ENCODE measurements at places on chromosomes 4 and X.

GRCh38 chrX:54357414-54358377 is at the start of gene WNK3:
Gene WNK3 (minus strand): TSS chrX:54358046.
- DNase-seq = peak; percentile 88

DNA sequence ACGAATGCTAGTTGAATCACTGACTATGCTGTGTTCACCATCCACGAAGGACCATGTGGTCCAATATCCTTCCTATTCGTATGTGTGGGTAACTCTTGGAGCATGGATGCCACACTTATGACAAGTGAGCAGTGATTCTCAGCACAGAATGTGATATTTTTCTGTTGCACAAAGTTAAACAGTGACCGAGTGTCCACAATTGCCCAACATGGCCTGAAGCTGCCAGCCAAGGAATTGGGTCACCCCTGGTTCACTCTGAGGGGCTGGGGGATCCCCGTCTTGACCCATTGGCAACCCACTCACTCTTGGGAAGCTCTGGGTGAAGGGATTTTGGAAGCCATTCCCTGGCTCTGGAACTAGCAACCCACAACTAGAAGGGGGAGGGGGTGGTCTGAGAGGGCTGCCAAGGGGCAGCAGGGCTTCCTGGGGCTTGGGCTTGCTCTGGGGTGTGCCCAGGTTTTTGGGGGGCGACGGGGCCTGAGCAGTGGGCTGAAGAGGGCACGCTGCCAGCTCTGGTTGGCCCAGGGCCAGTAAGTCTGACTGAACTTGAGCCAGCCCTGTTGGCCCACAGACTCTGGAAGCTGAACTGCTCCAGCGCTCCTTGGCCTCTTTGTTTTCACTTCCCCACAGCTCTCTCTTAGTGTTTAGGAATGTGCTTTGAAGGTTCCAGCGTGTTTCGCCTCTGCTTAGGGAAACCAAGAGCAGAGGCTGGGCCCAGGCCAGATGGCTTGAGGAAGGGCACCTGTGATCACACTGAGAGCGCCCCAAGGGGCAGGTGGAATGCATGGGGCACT is 43.1 kb upstream of the BCOR start:
- DNase-seq = peak; percentile 40

DNA sequence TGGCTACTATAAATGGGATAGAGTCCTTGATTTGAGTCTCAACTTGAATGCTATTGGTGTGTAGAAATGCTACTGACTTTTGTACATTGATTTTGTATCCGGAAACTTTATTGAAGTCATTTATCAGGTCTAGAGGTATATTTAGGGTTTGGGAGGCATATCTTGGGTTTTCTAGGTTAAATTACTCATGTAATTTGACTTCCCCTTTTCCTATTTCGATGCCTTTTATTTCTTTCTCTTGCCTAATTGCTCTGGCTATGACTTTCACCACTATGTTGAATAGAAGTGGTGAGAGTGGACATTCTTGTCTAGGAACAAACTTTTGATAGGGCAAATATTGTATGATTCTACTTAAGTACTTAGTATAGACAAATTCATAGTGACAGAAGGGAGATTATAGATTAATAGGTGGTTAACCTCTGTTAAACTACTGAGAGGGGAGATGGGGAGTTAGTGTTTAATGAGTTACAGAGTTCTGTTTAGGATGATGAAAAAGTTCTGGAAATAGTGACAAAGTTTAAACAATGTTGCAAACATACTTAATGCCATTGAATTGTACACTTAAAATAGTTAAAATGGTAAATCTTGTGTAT is 22.8 kb upstream of the HSPA4L start:
- no peak for DNase-seq

DNA sequence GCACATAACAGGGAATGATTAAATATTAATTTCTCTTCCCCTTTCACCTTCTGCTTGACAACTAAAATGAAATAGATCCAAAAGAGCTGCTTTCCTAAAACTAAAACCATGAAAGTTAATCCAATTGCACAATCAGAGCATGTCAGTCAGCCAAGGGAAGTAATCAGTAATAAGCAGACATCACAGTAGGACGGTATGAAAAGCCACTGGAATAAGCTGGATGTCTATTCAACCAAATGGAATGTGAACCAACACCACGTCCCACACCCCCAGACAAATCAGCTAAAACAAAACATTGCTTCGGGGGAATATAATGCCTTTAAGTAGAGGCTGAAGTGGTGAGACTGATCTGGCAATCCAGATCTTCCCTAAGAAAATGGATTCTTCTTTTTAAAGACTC is 859.4 kb upstream of the FTHL17 start:
- DNase-seq = peak; percentile 2

GRCh38 chr4:182291597-182292270 is 48.5 kb downstream of the TENM3 start:
- DNase-seq = no peak

DNA sequence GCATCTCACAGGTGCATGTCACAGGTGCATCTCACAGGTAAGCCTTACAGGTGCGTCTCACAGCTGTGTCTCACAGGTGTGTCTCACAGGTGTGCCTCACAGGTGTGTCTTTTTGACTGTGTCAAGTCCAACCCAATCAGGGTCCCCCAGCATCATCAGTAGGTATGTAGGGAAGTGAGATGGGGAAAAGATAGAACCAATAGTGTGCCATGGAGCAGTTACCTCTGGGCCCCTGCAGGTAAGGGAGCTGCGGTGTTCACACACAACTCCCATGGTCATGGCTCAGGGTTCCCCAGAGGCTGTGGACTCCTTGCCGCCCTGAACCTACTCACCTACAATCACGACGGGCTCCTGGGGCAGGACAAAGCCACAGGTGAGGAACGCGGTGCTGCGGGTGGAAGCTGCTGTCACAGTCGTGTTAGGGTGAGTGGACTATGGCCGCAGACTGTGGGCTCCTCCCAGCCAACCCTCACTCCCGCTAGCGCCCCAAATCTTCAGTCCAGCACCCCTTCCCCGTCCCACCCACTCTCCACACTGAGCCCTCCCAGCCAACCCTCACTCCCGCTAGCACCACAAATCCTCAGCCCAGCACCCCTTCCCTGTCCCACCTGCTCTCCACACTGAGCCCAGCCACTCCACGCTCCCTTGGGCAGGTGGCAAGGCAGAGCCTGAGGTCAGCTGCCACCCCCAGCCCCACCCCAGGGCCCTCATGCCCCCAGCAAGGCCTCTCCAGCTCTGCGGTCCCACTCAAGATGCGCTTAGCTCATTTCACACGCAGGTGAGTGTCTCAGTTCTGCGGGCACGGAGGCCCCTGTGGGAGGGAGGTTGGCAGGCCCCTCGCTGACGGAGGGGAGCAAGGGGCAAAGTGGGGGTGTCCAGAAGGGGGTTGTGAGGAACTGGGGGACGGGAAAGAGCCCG is 2.1 kb upstream of the PDE6B start:
- DNase-seq = no peak

DNA sequence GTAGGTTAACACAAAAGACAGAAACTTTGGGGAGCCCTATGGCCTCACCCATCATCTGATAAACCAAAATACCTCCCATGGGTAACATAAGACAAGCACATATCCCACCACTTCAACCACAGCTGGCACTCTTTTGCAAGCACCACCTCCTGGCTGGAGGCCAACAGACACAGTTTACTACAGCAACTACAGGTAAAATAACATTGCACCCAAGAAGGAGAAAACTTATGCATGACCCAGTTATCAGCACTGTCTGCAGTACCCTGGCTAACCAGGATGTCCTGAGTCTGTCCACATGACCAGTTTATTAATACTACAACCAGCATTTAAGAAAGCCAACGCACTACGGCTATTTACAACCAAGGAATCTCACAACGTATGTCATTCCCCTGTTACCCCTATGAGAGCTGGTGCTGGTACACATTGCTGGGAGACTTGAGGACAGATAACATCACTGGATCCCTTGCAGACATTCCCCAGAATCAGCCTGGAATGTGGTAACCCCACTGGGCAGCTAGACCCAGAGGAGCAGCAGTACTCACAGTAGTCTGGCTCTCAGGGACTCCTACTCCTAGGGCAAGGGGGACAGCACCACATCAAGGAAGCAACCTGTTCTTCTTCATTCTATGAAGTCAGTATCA is 32.0 kb downstream of the ELF2 start:
- DNase-seq = peak; percentile 21

- DNase-seq = peak; percentile 12
Measured at GRCh38 chrX:41559235-41560052, 112.3 kb downstream of the NYX start.

DNA sequence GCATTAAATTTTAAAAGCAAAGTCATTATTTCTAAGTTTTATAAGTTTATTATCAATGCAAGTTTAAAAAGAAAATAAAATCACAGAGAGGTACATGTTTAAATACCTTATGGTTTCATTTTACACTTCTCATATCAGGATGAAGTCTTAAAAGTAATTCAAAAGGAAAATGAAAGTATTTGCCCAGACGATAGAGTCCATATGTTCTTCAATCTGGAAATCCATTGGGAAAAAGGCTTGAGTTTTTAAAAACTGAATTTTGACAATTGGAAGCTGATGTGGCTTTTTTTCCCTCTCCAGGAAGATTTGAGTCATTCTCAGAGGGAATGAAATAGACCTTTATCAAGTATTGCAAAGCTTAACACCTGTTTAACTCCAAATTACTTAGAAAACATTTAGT is 37.1 kb downstream of the MAB21L2 start:
- DNase-seq = no peak

GRCh38 chr4:178081896-178082295 is 639.7 kb upstream of the AGA start:
- DNase-seq = no peak

GRCh38 chrX:105117621-105118020 is 102.9 kb downstream of the TEX13A start:
- DNase-seq = no peak

Measured in M059J (cell line).